Tibial nerve (tissue), 4 donors: ENCODE measurements at places on chromosomes 6 and 20.

DNA sequence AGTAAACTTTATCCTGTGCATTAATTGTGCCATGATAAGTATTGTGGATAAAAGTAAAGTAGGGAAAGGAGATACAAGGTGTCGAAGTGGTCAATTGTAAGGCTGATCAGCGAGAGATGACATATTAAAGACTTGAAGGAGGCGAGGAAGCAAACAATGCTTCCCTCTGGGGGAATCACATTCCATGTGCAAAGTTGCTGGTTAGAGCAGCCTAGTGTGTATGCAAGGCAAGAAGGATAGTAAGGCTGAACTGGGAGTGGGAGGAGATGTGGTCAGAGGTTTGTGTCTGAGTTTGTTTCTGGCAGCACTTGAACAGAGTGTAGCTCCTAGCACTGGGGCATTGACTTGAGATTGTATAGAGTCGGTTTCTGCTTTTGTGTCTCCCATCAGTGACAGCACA, 122.9 kb downstream of the SLC35F1 start:
- no peak for DNase-seq

DNA sequence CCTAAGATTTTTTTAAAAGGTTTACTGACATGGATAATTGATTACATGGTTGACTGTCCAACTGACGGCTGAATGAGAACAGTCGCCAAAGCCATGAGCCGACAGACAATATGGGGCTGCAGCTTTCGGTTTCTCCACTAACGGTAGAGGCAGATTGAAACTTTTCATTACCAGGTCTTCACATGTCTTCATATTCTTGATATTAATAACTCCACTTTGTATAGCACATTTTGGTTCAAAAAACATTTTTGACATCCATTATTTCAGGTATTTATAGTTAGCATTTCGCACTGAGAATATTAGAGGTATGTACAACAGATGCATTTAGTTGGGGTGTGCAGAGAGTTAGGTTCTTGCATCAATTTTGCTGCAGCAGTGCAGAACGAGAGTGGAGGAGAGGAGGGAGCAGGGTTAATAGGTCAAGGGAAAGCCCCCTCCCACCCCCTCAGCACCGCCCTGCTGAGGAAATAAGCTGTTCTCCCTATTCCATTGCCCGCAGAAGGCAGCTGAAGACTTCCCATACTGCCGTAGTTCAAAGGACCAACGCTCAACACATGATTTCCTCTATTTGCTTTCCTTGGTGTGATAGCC, 73.6 kb upstream of the ADTRP start:
- no peak for DNase-seq

DNA sequence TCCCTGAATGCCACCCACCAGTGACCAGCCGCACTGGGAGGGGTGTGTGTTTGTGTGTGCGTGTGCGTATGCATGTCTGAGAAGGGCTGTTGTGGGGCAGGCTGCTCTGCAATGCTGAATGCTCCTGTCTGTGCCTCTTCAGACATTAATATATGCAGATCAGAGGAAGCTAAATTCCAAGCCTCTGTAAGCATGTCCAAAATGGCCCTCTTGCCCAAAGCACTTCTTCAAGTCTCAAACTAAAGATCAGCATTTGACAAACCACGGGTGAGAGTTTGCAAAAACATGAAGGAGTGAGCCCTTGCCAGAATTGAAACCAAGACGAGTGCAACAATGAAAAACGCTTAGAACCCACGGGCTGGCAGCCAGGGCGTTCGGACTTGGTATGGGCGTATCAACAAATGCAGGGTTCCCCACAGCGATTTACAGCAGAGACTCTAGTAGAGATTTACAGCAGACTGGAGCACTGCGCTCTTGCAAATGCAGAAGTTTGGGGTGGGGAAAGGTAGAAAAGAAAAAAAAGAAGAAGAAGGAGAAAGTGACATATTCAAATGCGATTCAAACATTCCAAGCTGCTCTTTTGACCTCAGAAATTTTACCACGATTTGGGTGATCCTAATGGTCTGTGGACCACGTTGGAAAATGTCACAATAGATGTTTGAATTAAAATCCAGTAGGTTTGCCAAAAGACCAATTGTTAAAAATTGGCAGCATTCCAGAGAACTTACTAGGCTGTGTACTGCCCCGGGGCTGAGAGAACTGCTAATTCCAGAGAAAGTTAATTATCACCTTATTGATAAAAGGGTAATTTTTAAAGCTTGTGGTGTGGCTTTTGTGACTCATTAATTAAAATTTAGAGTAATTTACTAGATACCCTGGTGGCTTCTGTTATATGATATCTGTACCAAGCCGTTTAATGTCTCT, 3.5 kb downstream of the SCML4 start:
- DNase-seq = no peak

DNA sequence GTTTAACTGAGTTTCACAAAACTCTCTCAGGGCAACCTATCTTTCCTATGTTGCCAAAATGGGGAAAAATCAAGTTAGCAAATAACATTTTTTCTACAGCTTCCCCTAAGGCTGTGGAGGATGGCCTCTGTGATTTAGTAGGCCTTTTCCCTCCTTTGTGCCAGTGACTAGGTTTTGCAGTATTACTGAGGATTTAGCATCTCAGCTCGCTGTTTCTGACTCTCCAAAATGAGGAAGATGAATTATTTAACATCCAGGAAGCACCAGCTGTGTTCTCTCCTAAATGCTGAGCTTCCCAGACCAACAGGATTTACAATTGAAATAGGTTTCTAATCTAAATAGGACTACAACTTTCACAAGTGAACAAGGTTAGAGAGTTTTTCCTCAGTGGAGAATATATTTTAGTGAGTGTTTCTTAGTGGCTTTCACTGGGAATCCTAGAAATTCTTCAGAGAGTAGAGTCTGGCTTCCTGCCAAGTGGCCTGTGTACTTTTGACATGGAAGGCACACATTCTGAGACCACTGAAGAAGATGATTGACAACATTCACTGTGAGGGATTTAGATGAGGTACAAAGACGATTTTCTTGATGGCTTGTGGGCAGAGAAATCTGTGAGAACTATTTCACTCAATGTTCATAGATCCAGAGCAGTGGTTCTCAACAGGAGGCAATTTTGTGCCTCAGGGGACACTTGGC, 62.4 kb downstream of the PTCHD4 start:
- DNase-seq = no peak

GRCh38 chr20:49028684-49029083, 17.4 kb upstream of the CSE1L start:
- DNase-seq = no peak

- DNase-seq = no peak
Measured at GRCh38 chr6:33671744-33672072, 39.8 kb downstream of the UQCC2 start.

DNA sequence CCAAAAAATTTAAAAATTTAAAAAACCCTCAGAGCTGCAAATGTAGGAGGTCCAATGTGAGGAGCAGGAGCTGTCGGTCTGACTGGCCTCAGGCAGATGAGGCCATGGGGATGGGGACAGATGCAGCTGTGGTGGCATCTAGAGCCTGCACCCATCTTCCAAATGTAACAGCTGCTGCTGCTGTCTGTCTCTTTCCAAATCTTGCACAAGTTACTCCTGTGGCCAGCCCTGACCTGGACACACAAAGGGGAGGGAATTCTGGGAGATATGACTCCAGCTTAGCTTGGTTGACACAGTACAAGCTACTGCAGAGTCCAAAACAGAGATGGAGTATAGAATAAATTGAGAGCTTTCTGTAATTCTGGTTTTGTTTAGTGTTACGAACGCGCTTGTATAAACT, 115.2 kb downstream of the PRND start:
- DNase-seq = no peak

DNA sequence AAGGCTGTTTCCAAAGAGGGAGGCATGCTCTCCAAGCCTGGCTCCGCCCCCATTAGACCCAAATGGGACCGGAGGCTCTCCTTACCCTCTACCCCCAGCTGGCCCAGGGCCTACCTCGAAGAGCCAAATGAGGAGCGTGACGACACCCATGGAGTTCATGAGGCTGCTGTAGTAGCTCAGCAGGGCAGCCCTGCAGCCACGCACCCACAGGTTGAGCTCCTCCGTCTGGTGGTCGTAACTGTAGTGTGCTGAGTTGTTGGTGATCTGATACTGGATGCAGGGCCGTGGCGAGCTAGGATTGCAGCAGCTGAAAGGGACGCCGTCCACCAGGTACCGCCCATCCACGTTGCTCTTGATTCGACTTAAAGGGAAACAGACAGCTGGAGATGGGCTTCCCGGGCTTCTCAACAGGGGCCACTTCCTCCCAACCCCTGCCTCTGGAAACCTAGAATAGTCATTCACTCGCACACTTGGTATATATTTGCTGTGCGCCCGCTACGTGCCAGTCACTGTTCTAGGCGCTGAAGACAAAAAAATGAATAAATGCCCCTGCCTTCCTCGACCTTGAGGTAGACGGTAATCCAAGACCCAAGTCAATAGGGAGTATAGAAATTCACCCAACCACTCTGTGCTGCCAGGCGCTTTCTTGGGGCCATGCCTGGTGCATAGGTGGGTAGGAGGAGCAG, 18.0 kb downstream of the PRPH2 start:
- no peak for DNase-seq

DNA sequence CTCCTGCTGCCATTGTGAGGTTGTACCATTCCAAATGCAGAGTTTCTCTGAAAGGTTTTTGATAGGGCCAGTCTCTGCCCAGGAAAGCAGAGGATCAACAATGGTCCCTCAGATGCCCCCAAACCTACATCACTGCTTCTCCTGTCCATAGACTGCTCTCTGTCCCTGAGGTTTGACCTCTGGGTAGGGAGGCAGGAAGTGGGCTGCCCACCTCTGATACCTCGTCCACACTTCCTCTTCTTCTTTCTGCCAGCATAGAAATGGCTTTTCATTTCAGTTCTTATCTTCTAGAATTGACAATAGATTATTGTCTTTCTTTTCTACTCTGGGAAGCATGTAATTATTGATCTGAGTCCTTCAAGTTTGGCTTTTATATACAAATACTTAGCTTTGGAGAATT, 170.6 kb downstream of the TRMT11 start:
- no peak for DNase-seq

DNA sequence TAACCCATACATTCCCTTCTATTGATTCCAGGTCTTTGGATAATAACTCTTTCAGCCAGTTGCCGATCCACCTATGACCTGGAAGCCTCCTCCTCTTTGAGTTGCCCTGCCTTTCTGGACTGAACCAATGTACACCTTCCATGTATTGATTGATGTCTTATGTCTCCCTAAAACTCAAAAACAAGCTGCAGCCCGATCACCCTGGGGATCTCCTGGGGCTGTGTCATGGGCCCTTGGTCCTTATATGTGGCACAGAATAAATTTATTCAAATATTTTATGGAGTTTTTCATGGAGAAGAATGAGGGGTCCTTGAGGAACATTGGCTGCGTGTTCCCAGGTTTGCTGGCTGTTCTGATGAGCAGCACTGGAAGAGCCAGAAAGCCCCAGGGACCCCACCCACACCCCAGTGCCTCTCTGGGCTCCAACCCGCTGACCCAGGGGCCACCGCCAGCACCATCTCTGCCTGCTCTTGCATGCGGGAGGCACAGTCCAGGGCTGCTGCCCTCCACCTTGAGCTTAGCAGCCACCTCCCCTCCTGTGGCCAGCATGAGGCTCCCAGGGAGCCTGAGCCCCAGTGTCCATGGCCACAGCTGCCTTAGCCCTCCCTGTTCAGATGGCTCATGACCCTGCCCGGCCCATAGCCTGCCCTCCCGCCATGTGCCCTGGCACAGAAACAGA, 36.5 kb upstream of the CST7 start:
- no peak for DNase-seq

DNA sequence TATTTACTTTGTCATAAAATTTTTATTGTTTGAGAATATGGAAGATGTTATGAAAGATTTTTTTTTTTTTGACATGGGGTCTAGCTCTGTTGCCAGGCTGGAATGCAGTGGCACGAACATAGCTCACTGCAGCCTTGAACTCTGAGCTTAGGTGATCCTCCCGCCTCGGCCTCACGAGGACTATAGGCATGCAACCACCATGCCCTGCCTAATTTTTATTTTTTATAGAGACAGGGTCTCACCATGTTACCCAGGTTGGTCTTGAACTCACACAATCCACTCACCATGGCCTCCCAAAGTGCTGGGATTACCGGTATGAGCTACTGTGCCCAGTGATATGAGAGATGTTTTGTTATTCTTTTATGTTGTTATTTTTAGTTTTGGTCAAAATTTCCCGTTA, 295.8 kb downstream of the TBC1D7 start:
- no peak for DNase-seq

DNA sequence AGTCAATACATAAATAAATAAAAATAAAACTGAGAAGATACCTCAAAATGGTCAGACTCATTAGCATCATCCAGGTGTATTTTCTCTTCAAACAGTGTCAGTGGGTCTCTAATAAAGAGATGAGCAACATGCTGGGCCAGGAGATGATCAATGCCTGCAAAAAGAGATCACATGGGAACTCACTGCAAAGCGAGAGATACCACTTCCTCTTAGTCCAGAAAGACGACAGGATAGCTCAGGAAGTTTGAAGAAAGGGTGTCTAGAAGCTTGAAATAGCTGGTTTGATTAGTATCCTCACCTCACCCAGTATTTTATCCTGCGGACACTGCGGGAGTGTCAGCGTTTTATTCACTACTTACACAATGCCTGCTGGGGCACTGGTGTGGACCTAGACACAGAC, 38.0 kb downstream of the GCLC start:
- no peak for DNase-seq

- no peak for DNase-seq
Measured at GRCh38 chr6:24660105-24660504, 6.6 kb downstream of the TDP2 start.

- no peak for DNase-seq
Measured at GRCh38 chr20:58246346-58246745, 17.9 kb upstream of the ANKRD60 start.

DNA sequence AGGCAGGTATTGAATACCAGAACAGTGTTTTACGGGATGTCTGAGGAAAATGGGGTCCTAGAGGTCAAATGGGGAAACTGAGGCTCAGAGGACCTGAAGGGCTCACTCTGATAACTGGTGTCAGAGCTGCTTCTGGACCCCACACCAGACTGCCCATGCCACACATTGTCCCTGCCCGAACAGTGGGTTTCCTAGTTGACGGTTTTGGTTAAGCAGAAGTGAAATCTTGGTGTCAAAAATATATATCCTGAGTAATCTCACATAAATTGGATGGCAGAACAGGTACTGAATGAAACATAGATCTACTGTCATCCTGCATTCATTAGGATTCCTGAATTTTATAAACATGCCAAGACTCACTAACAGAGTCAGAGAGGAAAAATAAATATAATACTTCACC, 16.3 kb downstream of the NOX3 start:
- DNase-seq = no peak

DNA sequence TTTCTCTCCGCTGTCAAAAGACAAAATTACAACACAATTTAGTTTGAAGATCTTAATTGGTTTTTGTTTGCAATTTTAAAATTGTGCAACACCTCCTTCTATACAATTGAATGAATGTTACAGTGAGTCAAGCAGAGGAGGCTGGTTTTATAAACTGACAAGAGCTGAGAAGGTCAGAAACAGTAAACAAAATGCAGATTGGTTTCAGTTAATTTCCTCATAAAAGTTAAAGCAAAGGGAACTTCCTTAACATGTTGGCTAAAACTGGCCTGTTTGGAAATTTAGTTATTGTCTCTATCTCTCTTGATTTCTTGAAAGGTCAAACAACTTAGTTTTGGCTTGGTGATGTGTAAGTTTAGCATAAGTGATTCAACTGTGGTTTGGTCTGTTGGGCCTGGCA, 22.2 kb downstream of the KHDC1L start:
- DNase-seq = no peak
